ENCODE measurements at places on chromosomes 7 and 10. TPM values are rescaled to one million over a fixed set of nuclear protein-coding genes. Genes with fewer than 3 reads are reported as not detected.

- DNase-seq: no peak
Measured at GRCh38 chr10:3414667-3415023, 242.1 kb upstream of the PITRM1 start.

GRCh38 chr7:86339051-86339450 lies 304.7 kb upstream of the GRM3 start:
- DNase-seq: no peak

- no peak for DNase-seq
Measured at GRCh38 chr7:130384841-130385599, 4.7 kb downstream of the CPA1 start.

- peak; percentile 74 for DNase-seq
Measured at GRCh38 chr10:62594093-62594520, 210.4 kb upstream of the ADO start.

GRCh38 chr7:64883113-64883905 lies 19.8 kb upstream of the ZNF273 start:
- DNase-seq: no peak

DNA sequence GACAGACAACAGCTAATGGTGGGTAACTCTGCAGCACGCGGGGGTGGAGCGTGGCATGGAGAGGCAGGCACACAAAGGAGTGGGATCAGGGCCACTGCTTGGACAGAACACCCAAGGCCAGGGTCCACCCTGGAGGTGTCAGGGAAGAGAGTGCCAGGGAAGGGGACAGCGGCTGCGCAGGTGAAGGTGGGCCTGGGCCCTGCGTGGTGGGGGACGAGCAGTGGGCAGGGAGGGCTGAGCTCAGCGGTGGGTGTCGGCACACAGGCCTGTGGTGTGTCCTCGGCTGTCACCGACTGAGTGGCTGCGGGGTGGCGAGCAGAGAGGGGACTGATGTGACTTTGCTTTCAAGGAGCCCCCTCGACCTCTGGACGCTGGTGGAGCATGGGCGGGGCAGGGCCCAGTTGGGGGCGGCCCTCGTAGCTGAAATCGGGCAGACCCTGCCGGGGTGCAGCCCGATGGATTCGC lies 8.4 kb upstream of the SCART1 start:
- DNase-seq: peak; percentile 10

- DNase-seq: no peak
Measured at GRCh38 chr7:133230591-133231194, 22.2 kb upstream of the EXOC4 start.

DNA sequence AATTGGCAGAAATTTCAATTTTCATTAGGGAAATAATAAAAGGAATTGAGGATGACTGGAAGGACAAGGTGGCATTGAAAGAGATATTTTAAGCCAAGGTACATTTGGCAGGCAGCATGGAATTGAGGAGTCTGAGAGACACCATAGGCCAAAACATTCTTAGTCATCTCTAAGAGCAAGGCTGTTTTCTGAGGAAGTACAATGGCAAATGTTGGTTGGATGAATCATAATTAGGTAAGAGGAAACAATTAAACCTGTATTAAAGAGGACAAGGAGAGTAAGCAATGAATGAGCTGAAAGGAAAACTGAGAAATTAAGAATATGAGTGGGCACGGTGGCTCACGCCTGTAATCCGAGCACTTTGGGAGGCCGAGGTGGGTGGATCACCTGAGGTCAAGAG lies 86.3 kb downstream of the MRPL32 start:
- DNase-seq: no peak

- no peak for DNase-seq
Measured at GRCh38 chr7:25897261-25897782, 254.7 kb upstream of the NFE2L3 start.

DNA sequence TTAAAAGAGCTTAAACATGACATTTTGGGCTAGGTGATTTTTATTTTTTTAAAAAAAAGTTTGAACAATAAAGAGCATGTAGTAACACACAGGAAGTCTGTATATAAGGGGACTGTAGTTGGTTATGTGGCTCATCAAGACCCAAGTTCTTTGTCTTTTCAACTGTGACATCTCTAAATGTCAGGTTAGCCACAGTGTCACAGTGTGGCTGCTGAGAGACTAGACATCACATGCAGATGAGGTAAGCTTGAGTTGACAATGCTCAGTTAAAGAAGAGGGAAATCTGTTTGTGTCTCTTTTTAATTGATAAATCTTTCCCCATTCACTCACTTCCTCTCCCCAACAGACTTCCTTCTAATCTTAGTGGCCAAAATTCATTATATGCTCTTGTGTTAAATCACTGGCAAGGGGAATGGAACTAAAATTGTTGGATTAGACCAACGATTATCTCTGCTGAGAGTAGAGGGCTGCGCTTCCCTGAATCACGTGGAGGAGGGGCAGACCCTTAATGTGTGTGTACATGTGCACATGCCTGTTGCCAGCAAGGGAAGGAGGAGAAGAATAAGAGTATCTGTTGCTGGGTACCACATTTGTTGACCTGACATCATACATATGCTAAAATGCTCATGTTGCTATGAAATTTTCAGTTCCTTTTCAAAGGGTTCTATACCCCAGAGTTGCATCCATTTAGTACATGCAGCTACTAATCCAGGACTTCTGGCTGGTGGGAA lies 78.3 kb downstream of the MMRN2 start:
- DNase-seq: no peak

- DNase-seq: no peak
Measured at GRCh38 chr7:124338861-124339260, 306.0 kb upstream of the TMEM229A start.

DNA sequence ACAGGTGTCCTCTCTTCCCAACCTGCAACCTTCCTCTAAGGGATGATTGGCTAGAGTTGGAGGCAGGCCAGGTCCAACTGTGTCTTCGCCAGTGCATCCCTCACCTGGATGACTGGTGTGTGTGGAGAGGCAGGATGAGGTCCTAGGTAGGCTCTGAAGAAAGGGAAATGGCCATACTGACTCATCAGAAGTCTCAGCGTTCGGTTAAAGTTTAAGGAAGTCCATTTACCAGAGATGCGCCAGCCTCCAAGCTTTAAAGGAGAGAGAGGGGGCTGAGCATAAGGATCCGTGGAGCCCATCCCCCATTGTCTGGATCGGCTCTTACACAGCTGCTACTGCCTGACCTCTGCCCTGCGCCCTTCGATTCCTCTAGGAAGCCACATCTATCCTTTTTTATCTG lies 4.4 kb downstream of the KEL start:
- no peak for DNase-seq

GRCh38 chr10:24444337-24444736 lies 235.4 kb downstream of the KIAA1217 start:
- no peak for DNase-seq

Gene PPP3CB
- total RNA-seq: 64.1 TPM

Gene HEPACAM2
- total RNA-seq: not detected

Gene SEMA3C
- total RNA-seq: 66.9 TPM

All from Right ventricle myocardium superior (tissue), 1 donor.